ENCODE measurements at places on chromosomes 4 and X. TPM values are rescaled to one million over a fixed set of nuclear protein-coding genes. Genes with fewer than 3 reads are reported as not detected.

PLRG1 gene
- 77.4 TPM for total RNA-seq

DNA sequence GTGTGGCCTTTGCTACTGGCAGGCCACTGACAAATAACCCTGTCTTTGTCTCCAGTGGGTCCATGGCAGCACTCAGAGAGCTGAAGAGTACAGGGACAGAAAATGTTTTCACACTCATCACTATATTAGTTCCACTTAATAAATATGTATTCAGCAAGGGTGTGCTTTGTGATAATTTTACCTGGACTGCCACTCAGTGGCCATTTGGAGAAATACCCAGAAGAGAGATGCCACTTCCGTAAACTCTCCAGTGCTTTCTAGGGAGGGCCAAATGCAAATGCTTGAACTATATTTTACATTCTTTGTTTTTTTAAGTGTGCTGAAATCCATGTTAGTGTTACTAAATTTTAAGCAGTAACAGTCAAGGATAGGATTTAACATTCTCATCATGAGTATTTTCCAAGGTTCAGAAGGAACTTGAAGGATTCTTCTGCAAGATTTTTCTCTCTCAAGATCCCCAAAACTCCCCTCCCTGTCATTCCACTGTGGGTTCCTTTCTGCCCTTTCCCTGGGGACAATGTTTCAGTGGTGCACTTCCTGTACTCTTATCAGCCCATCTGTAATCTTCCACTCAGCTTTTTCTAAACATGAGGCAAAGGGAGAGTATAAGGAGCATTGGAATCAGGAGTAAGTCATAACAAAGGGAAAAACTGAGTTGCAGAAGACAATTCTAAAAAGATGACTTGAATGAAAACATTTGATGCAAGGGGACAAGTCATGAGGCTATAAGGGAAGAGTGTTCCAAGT, 46.0 kb downstream of the TFDP3 start:
- no peak for DNase-seq

- DNase-seq = peak; percentile 16
Observed at GRCh38 chr4:66429276-66429675, 759.0 kb upstream of the EPHA5 start.

DNA sequence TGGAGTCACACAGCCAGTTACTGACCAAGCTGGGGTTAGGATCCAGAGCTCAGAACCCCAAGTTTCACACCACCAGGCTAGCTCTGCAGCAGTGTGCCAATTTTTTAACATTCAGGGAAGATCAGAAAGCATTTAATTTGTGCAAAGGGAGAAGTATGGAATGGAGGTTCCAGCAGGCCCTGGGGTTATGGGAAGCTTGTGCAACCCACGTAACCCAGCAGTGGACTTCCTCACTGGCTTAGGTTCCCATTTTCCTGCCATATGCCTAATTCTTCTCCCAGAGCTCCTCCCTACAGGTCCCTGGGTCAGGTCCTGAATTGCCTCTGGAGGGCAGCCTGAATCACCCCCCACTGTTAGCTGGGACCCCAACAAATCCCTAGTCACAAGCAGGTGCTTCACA, 14.0 kb downstream of the APLN start:
- DNase-seq = no peak

DNA sequence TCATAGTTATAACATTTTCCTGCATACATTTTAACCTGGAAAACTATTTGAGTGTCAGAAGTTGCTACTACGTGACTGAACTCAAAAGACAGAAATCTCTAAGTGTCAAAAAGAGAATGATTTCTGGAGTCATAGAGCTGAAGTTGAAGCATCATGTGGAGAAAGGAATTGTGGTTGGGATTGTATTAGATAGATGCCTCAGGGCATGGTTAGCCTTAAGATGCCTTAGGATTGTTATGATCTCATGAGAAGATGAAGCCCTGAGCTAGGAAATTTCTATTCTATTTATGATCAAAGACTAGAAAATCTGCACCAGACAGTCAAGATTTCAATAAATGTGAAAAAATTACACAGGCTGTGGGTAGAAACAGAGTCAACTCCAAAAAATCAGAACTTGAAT, 20.2 kb downstream of the EPGN start:
- DNase-seq = peak; percentile 82

Data from RPMI7951 (cell line).